NCI-H1694 treated with DMSO at 0.1 percent for 48 hours (cell line): ENCODE measurements at places on chromosomes 16 and 17.

GRCh38 chr16:60731329-60732050 lies 1304.7 kb downstream of the CDH8 start:
- DNase-seq, result no peak

DNA sequence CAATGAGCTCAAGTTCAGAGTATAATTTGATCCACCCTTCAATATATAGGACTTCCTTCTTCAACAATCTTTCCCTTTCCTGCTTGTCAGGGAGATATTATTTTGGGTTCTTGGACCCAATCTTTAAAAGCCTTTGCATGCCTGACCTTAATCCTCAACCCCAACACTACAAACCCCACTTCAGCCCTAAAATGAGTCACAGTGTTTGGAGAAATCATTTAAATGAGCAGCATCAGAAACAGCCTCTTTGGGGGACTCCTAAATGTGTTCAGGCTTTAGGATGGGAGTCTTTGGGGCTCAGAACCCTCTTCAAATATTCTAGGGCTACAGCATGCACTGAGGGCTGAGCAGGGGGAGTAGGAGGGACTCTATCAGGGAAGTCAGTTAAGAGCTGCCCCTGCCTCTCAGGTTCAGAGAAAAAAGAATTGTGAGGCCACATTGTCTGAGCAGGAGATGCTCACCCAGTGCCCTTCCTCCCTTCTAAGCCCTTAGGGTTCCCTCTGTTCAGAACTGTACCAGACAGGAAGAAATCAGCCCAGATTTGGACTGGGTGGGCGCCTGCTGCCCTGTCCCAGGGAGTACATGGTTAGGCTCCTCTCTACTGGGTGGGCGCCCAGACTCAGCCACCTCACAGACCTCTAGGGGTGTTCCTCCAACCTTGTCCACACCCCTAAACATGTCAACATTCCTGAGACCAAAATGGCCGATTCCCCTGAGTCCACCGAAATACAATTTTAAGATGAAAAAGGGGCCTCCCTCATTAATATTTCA lies 5.0 kb downstream of the NEUROD2 start:
- no peak for DNase-seq

DNA sequence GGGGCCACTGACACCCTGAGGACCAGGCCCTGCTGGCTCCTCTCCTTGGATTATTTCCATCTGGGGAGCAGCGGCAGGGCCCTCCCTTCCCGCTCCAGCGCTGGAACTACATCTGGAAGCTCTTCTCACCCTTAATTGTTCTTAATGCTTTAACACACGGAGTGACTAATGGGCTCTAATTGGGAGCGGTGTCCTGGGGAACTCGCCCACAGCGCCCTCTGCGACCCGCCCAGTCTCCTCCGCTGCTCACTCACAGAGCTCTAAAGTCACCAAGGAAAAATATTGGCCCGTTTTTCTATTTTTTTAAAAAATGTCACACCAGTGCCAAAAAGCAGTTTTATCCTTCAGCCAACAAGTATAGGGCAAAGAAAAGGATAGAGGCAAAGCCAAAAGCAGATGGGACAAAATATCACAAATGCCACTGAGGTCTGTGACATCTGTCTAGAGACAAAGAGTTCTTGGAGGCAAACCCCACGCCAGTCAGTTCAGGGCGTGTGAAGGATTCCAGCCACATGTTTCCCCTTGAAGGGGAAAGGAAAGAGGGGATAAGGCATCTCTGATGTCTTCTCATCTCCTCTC lies 134.7 kb downstream of the RBFOX3 start:
- DNase-seq, result peak; percentile 29

- no peak for DNase-seq
Observed at GRCh38 chr17:12402963-12403622, 262.6 kb upstream of the MYOCD start.

GRCh38 chr17:5467416-5467815 lies 1.4 kb downstream of the DHX33 start:
- DNase-seq, result no peak
